Right hindlimb (tissue), 1 donor: ENCODE measurements at places on chromosomes 7 and 10.

GRCh38 chr7:8389593-8390261 is 43.7 kb upstream of the NXPH1 start:
- DNase-seq: peak; percentile 50

DNA sequence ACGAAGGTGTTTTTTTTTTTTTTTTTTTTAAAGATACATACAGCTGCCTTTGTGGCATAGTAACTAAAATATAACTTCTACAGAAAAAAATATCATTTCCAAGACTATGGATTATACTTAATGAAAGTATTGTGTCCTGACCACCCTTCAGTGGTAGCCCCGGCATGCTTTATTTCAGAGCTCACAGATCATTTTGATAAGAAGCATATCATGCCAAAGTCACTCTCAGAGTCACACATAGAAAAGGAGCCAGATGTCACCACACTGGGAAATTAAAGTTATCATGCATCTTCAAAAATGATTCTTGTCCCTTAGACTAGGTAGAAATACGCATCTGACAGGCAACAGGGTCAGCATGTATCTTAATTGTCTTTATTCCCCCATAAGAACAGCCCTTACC is 3.0 kb downstream of the ADARB2 start:
- DNase-seq: no peak

DNA sequence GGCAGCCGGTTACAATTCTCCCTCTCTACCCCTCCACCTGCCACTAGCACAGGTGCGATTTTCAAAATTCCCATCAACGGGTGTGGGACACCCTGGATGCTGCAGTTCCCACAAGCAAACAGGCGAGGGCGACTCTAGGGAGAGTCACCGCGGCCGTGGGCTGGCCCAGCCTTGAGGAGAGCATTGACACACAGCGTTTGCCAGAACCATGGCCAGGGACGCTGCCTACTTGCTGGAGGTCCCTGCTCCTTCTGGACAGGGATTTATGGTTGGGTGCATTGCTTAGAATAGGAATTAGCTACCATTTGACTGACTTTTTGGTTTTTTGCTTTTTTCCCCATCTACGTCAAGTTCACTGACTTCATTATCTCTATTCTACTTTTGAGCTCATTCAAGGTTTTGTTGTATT is 19.0 kb upstream of the CLDN4 start:
- DNase-seq: peak; percentile 45

DNA sequence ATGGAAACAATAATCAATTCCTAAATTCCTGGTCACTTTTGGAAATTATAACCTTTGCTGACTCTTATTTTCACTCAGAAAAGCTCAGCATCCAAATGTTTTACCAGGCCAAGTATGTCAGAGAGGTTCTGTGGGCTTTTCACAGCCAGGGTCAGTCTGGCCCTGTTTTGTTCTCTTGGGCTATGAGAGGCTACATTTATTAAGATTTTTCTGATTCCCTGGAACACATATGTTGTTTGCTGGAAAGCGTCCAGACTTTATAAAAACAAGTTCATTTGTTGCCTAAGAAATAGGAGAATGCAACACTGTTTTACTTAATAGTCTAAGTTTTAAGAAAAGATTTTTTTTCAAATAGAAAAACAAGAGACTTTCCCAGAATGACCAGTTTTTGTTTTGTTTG is 238.4 kb upstream of the PLXDC2 start:
- peak; percentile 41 for DNase-seq

DNA sequence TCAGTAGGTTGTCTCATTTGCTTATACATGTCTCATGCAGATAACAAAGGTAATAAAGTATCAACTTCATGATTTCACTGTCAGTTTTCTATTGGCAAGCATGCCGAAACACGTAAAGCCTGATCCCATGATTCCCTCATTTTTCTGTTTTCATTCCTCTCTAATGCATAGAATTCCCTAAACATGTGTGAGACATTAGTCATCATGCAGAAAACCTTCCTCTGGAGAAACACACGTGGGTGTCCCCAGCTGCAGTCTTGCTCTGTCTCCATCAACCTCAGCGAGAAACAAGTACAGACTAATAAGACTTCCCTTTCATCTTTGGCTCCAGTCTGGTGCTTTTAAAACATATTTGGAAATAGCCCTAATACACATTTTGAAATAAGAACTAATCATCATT is 432.7 kb upstream of the VSTM2A start:
- DNase-seq: no peak

DNA sequence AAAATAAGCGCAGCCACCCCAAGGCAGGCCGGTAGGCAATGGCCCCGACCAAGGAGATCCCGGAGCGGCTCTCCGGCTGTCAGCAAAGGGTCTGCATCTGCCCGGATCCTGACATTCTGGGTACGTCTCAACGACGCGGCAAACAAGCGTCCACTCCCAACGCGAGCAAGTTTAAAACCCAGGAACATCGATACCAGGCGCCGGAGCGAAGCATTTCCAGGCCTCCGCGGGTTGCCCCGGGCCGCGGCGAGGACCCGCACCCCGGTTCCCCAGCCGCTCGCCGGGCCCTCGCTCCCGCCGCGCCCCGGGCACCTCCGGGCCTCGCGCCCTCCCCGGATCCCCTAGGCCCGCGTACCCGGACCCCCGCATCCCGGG is 453 bp downstream of the URGCP start:
- peak; percentile 65 for DNase-seq

DNA sequence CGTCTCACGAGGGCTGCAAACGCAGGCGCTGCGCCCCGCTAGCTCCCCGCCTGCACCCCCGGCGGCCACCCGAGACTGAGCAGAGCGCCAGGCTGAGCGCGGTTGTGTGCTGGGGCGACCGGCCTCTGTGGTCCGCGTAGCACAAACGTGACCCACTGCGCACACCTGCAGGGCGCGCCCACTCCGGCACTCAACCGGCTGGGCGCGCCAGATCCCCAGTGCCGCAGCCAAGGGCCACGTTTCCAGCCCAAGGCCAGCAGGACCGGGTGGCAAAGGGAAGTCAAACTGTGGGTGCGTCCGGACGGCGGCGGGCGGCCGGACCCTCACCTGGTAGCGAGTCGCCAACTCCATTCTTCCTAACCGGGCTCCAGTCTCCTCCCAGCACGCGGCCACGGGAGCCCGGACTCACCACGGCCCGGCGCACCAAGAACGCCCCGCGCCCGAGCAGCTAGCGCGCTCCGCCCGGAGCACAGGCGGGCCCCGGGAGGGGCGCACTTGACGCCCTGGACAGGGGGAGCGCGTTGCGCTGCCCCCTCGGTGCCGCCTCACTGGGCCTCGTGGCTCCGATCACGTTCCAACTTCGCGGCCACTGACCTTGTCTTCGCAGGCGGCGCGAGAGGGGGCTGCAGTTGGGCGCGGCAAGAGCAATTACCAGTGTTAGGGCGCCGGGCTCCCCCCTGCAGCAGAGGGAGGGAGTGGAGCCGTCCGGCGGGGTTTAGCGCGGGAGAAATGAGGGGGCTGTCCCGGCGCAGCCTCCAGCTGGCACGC is at the start of gene CDCA7L:
TSS of gene CDCA7L (minus strand) at position 446 of the 768 bp plus-strand sequence. CDS start at position 351, 95 bp downstream.
- peak; percentile 85 for DNase-seq

GRCh38 chr7:67392596-67393438 is 396.2 kb downstream of the TYW1 start:
- no peak for DNase-seq

- DNase-seq: no peak
These were observed 74.4 kb downstream of the TPK1 start for GRCh38 chr7:144761493-144761892.

GRCh38 chr7:18978108-18978495 is 139.3 kb downstream of the TWIST1 start:
- DNase-seq: no peak

DNA sequence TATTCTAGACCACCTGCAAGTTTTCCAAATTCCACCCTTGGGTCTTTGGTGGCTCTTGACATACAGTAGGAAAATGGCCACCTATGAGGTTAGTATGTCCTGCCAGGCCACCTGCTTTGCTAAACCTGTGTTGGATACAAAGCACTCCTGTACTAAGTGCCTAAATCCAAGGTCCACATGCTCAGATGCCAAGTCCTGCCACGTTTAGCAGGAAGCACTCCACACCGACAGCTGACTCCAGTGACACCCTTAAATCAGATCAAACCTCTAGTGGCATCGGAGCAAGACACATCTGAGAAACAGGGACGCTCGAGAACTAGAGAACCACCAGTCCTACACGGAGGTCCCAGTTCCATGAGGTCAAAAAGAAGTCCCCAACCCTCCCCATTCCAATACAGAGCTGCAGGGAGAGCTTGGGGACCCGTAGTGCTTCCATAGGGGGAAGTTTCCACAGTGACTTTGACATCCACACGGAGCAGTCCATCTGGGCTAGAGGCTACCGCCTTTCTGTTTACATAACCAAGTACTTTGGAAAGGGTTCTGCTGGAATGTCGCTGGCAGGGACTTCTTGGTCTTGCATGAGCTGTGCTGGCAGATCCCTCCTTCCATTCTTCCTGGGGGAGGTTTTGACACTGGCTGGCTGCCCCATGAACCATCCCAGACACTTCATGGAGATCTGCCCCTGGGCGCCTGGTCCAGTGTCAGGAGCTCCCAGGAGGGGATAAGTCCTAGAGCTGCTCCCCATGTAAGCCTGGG is 290.6 kb downstream of the PRPF18 start:
- no peak for DNase-seq

GRCh38 chr10:4013651-4014121 is 228.7 kb upstream of the KLF6 start:
- peak; percentile 38 for DNase-seq

DNA sequence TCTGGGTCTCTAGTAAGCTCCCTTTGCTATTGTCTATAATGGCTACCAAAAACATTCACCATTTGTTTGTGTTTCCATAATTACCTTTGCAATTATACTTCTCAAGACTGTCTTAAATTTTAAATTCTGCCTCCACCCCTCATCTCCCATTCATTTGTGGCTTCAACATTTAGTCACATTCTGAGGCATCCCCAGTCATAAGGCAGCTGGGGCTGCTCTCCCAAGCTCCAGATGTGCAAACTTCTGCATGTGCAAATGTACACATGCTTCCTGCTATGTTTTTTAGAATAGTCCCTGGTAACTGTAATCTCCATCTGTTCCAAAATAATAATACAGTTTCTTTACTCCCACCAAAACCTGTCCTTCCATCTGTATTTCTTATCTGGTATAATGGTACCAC is 97.3 kb downstream of the CDK6 start:
- no peak for DNase-seq

DNA sequence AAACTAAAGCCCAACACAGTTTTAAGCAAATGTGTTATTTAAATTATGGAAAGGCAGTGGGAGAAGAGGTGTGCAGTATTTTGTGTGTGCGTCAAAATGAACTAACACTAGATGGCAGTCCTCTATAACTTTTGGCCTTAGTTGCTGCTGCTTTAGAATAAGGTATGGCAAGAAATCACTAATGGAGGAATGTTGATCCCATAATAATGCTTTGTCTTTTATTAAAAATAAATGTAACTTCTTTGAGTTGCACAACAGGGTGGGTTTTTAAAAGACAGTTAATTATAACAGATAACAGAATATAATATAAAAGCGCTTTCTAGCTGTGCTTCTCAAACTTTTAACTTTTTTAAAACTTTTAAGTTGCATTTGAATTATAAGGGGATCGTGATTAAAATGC is 56.4 kb downstream of the BBS9 start:
- no peak for DNase-seq

- no peak for DNase-seq
These were observed 507.2 kb upstream of the FOXK1 start for GRCh38 chr7:4174884-4175283.

DNA sequence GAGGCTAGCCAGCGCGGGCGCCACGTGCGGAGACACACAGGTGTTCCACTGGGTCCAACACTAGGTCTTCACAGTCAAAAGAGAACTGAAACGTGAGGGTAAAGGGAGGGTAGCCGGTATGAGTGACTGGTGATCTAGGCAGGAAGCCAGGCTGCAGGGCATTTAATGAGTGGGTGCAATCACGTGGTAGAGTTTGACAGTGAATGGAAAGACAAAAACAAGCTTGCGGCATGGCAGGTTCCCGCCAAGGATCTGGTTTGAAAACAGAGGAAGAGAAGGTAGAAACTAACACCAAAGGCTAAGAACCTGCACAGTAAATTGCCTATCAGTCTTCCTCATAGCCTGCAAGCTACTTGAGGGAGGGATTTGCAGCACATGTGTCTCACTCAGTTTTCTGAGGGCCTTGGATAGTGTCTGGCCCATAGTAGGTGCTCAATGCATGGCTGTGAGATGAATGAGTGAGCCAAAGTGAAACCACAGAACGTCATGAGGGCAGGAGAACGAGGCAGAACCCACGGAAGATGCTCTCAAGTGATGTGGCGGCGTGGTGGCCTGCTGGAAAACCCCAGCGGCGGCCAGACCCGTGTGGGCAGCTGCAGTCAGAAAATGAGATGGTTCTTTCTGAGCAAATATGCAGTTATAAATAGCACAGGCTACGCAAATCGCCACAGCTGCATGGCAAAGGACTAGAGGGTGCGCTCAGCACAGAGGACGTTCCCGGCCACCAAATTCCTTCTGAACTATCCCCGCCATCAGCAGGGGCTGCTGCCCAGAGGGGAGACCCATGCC is 183.6 kb upstream of the NFE2L3 start:
- DNase-seq: peak; percentile 64

DNA sequence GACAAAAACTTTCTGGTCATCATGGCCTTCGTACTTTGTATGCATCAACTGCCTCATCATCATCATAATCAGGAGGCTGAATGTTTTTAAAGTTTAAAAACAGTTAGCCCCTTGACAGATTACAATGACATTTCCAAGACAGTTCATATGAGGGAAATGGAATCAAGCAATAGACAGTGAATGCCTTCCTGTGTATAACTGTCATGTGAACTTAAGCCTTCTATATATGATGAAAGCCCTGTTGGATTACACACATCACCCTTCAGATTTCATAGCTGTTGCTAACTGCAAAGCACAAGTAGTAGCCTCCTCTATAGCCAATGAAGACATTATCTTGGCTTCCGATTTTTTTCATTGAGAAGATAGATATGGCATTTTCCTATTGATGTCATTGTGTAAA is 154.0 kb downstream of the PLXDC2 start:
- DNase-seq: no peak

DNA sequence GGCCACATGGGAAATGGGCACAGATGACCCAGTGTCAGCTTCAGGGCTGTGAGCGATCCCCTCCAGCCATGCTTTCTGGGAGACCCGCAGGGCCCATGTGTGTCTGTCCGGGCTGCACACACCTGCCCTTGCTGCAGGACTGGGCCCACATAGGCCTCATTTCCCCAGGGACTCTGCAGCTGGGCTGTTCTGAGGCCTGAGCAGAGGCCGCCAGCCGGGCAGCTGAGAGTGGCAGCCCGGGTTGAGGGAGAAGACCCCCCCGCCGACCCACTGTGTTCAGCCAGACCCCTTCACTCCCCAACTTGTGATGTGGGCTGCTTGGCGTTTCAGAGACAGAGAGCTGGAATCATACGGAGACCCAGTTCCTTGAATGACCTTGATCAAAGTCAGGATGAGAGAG is 50.1 kb upstream of the DPYSL4 start:
- DNase-seq: peak; percentile 20

DNA sequence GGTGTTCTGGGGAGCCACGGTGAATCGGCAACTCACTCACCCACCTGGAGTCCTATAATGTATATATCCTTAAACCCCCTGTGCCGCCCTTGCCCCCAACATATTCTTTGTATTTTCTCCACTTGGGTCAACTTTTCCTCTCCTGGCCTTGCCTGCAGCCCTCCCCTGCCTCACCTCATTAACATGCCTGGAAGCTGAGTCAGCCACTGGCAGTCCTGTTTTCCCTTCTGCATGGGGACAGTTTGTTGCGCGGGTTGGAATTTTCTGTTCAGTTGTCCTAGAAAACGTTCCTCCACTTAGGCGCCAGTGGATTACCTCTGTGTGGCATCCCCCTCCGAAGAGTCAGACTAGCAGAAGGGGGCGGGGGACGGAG is 97.4 kb downstream of the C10orf105 start:
- DNase-seq: peak; percentile 66
